ENCODE measurements at places on chromosomes 5 and 9. TPM values are rescaled to one million over a fixed set of nuclear protein-coding genes. Genes with fewer than 3 reads are reported as not detected.

The SAXO1 gene
- polyA plus RNA-seq: 0.29 TPM

- DNase-seq: no peak
Observed at GRCh38 chr9:126503333-126504085, 110.2 kb upstream of the LMX1B start.

The NSA2 gene
- polyA plus RNA-seq: 214 TPM

DNA sequence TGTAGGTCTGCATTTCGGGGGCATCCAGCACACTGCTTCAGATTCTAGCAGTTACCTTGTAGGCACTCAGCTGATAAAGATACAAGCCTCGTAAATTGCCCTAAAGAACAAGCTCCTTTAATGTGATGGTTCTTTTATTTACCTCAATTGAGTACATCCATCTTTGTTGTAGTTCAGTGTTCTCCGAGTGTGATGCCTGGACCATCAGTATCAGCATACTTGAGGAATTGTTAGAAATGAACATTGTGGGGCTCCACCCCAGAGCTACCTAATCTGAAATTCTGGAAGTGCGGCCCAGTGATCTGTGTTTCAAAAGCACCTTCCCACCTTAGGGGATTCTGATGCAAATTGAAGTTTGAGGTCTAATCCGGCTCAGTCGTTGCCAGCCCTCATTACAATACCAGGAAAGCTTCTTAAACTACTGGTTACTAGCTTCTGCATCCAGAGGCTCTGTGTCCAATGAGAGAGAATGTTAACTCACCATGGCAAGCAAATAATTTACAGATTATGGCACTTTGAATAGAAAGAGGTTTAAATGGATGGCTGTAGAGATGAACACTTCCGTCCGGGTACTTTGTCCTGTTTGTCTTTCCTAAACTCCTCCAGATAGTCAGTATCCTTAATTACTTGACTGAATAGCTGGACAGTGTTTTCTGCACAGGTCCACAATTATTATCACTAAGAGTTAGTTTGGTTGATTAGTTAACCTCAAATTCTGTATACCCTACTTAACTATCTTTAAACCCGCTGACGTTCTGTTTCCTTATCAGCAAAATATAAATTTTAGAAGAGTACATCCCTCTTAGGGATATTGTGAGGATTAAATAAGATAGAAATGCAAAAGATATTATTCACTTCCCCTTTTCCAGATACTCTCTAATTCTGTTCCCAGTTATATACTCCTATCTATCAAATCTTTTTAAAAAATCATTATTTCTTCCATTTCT, 47.9 kb downstream of the RAI14 start:
- DNase-seq: no peak

- no peak for DNase-seq
Observed at GRCh38 chr9:18360005-18360404, 113.9 kb upstream of the ADAMTSL1 start.

The GNA14 gene
- 18.1 TPM for polyA plus RNA-seq

DNA sequence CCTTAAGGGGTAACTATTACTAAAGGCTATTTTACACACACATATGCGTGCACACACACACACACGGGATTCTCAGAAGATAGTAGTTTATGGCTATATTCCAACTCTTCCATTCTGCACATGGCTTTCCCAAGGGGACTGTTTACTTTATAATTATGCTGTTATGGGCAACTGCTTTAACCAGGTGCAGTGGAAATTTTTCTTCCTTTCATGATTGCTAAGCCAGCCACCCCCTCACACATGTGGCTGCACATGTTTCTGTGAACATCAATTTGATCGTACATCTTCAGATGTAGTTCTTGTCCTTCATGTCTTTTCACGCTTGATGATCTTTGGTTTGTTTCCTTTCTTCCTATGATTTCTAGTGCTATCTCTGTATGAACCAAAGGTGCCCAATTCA, 37.0 kb downstream of the MRPS30 start:
- no peak for DNase-seq

The C1QTNF2 gene
- polyA plus RNA-seq: 0.82 TPM

The MCC gene
- polyA plus RNA-seq: 29.9 TPM

The CATSPER3 gene
- polyA plus RNA-seq: 1.3 TPM

DNA sequence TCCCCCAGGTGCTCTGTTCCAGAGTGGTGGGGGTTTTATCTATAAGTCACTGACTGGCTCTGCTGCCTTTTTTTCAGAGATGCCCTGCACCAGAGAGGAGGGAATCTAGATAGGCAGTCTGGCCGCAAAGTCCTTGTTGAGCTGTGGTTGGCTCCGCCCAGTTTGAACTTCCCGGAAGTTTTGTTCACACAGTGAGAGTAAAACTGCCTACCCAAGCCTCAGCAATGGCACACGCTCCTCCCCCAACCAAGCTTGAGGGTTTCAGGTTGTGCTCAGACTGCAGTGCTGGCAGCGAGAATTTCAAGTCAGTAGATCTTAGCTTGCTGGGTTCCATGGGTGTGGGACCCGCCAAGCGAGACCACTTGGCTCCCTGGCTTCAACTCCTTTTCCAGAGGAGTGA, 1428.6 kb downstream of the MAT2B start:
- DNase-seq: no peak

- no peak for DNase-seq
Observed at GRCh38 chr5:55823151-55823796, 27.9 kb upstream of the IL31RA start.

The NKD2 gene
- 10.5 TPM for polyA plus RNA-seq

The SLC27A6 gene
- 1.4 TPM for polyA plus RNA-seq

The RNF14 gene
- polyA plus RNA-seq: 64.2 TPM

The SPINK6 gene
- polyA plus RNA-seq: not detected

DNA sequence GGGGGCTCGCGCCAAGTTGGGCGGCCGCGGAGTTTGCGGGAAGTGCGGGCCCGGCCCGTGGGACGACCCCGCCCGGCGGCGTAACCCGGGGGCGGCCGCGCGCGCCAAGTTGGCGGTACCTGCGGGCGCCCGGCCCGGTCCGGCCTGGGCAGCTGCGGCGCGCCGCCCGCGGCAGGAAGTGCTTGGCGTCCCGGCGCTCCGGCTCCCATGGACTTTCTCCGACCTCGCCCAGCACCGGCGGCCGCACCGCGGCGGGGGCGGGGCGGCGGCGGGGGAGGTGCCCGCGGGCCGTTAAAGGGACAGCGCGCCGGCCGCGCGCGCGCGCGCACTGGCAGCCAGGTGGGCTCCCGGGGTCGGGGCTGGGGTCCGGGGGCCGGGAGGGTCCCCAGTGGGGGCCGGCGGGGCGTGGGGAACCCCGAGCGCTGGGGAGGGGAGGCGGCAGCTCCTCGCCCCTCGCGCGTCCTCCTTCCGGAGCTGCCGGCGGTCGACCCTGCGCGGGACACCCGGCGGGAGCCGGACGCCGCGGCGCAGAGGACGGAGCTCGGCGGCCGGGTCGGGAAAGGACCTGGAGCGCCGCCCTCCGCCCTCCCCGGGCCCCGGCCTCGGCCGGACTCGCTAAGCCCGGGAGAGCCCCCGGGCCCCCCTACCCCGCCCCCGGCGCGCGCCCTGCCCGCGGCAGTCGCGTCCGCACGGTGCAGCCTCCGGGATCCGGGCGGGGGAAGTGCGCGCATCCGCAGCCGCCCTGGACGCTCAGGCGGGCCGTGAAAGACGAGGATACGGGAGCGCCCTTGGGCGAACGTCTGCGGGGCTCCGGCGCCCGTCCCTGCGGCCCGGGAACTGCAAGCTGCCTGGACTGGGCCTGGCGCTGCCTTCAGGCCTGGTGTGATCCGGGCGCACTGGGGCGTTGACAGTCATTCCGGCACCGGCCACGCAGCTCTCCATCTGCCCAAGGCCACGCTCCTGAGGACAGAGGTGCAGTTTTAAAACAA, at the start of gene NACC2:
Gene NACC2 (minus strand): TSS at position 220 of the 989 bp plus-strand sequence. CDS start 44,768 bp downstream, outside the sequence.
- DNase-seq: no peak

GRCh38 chr5:7078901-7079300, 317.0 kb upstream of the ADCY2 start:
- no peak for DNase-seq

The KIAA0825 gene
- polyA plus RNA-seq: 4.6 TPM

- DNase-seq: peak; percentile 10
Observed at GRCh38 chr5:95382801-95383200, 8.4 kb upstream of the FAM81B start.

- DNase-seq: no peak
Observed at GRCh38 chr9:86836797-86837196, 110.5 kb downstream of the GAS1 start.

DNA sequence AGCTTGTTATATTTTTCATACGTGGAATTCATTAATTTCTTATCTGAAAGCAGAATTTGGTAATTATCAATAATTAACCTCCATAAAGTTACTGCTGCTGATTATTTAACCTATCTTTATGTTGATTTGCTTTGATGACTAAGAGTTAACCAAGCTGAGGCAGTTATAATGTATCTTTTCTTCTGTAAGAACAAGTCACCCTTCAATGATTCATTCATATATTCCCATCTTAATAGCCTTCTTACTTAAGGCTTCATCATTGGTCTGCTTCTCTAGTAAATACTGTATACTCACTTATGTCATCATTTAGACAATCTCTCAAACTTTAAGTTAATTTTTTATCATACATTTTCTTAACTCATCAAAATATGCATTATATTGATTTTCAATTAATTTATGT, 592.2 kb downstream of the ANXA1 start:
- no peak for DNase-seq

DNA sequence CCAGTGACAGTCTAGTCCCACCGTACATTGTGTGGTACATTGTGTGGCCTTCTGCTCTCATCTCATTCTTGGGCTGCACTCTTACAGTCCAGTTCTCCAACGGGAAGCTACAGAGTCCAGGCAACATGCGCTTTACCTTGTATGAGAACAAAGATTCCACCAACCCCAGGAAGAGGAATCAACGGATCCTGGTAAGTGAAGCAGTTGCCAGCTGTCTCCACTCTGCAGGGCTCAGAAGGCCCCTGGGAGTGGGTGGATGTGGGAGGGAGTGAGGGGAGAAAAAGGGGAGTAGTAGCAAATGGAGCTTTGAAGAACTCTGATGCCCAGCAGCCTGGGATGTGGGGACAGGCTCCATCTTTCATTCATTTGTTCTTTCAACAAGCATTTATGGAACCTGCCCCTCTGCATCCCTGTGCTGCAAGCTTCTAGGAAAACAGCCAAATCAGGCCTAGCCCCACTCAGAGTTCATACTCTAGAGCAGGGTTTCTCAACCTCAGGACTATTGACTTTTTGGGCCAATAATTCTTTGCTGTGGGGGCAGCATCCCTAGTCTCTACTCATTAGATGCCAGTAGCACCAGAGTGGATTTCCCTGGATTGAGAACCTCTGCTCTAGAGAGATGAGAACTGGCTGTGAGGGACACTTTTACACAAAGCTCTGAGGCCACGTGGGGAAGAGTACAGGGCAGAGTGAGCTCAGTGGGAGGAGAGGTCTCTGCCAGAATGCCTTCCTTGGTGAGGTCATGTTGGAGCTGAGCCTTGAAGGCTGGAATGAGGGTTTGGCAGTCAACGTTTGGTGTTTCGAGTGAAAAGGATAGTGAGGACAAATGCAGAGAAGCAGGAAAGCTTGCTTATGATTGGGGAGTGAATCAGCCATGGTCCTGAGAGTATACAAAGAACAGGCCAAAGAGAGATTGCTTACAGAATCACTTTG, 1.1 kb downstream of the POLR1E start:
- no peak for DNase-seq

The TRAF1 gene
- 8.1 TPM for polyA plus RNA-seq

The LHX2 gene
- not detected for polyA plus RNA-seq

GRCh38 chr9:36995927-36996705, 38.0 kb downstream of the PAX5 start:
- peak; percentile 35 for DNase-seq

The FBP2 gene
- not detected for polyA plus RNA-seq

The ENC1 gene
- polyA plus RNA-seq: 77.4 TPM

The TMEM215 gene
- 0.24 TPM for polyA plus RNA-seq

DNA sequence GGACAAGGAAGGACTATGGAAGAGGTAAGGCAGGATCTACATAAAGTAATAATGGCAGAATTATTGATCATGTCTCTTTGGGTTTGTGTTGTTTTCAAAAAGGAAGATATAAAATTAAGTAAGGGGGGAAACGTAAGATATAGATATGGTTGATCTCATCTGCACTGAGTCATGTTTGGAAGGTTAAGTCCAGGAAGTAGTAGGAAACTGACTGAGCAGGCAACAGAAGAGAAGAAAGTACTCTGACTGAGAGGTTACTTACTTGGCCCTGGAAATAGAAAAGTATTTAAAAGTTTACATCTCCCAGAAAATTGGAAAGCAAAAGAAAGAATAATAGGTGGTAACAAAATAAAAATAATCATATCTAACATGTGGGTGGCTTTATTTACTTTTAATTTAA, 405.3 kb upstream of the RGMB start:
- no peak for DNase-seq

The PCDHB5 gene
- 9.0 TPM for polyA plus RNA-seq

The PAPPA gene
- polyA plus RNA-seq: 14.8 TPM

DNA sequence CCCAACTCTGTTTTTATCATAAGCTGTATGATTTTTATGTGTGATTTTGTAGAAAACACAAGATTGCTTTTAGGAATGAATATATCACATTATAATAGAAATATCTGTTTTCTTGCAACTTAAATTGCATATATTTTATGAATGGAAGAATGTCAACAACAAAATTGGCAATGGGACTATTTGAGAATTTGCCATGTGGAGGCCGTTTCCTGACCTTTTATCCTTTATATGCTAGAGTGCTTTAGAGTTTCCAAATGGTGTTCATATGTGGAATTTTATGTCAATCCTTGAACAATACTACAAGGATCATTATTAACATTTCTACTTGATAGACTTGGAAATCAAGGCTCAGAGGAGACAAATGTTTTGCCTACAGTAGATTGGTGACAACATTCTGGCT, 34.2 kb downstream of the ITGA1 start:
- no peak for DNase-seq

GRCh38 chr5:158910782-158911692, 188.7 kb downstream of the EBF1 start:
- no peak for DNase-seq

The CDO1 gene
- polyA plus RNA-seq: 23.7 TPM

DNA sequence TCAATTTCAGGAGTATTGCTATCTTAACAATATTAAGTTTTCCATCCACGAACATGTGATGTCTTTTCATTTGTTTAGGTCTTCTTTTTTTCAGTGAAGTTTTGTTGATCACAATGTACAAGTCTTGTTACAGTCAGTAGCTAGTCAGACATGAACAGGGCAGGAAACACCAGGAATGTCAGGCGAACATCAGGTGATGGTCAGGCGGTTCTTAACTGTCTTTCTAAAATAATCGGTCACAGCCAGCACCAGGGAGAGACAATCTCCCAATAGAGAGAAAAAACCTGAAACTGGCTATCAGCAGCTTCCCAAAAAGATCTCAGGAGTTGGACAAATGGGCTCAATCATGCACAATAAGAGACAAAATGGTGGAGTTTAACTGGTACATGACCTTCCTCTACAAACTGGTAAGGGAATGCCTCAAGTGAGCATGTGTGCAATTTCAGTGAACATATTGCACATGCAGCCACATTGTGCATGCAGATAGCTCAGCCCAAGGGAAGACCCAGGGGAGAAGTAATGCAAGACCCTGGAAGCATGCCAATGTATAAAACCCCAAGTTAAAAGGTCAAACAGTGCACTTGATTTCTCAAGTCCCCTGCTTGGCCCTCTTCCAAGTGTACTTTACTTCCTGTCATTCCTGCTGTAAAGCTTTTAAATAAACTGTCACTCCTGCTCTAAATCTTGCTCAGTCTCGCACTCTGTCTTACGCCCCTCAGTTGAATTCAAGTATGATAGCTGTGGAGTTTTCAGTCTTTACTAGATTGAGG, 176.1 kb upstream of the RASEF start:
- DNase-seq: no peak

The SLC46A2 gene
- polyA plus RNA-seq: 0.06 TPM

The PCDHB13 gene
- polyA plus RNA-seq: 6.9 TPM

GRCh38 chr9:130205912-130206311, 33.7 kb downstream of the NCS1 start:
- DNase-seq: no peak
